Prostate gland (tissue), 2 donors: ENCODE measurements at places on chromosomes 12 and 14. TPM values are rescaled to one million over a fixed set of nuclear protein-coding genes. Genes with fewer than 3 reads are reported as not detected.

DNA sequence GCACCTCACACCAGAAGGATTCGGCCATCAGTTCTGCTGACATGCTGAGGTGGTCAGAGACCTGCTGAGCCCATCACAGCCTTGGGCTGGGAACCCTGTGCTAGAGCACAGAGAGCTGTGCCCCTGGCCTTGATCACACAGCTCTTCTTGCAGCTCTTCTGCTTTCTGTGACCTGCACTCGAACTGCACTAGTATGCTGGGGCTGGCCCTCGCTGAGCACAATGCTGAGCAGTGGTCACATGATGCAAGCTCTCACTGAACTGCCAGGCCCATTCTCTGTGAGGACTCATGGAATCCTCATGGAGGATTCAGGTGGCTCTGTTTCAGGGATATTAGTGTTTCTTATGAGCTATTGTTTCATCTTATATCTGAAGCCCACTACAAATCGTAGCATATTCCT, 22.5 kb downstream of the FBXO21 start:
- no peak overlapping the region for H3K4me3 ChIP-seq
- DNase-seq: no peak
- no peaks in the 10 kb centered on the region for H3K27me3 ChIP-seq
- H3K4me1 ChIP-seq: no peaks in the 10 kb centered on the region
- H3K27ac ChIP-seq: no peak overlapping the region

DNA sequence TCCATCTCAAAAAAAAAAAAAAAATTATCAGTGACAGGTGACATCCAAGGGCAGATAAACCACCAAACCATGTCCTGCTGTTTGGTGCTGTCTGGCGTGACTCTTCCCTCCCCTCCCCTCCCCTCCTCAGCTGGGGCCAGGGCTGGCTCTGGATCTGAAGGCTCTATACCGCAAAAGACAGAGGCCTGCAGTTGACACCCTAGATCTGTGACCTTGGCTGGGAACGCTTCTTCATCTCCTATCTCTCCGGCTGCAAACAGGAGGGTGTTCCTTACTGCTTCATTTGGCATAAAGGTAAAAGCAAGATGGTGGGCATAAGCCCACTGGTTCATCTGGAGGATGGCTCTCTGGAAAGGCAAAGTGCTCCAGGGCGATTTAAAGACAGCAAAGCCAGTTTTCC, 126.8 kb upstream of the PRMT8 start:
- no peaks in the 10 kb centered on the region for H3K4me1 ChIP-seq
- H3K36me3 ChIP-seq: no peaks in the 10 kb centered on the region
- no peak overlapping the region for H3K4me3 ChIP-seq
- no peak overlapping the region for H3K27ac ChIP-seq
- DNase-seq: no peak

OR4E2 gene
- not detected for total RNA-seq

DNA sequence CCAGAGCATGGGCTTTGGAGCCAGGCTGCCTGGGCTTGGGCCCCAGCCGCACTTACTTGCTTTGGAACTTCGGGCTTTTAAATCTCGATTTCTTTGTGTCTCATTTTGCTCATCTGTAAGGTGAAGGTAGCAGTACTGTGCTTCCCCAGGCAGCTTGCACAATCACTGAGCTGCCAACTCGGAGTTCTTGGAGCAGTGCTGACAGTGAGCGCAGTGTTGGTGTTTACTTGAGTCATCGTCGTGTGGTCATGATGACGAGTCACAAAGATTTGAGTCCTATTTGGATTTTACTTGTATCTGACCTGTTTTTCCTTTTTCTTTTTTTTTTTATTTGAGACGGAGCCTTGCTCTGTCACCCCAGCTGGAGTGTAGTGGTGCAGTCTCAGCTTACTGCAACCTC, 31.3 kb upstream of the ATF1 start:
- H3K4me3 ChIP-seq: no peak overlapping the region
- no peak for DNase-seq
- no peak overlapping the region for H3K27ac ChIP-seq

NFATC4 gene
- 6.3 TPM for total RNA-seq
